ENCODE measurements at places on chromosomes 4 and X.

GRCh38 chr4:13413729-13414437 is 70.3 kb downstream of the RAB28 start:
- no peak for DNase-seq

- DNase-seq, result no peak
Measured at GRCh38 chr4:87677731-87678130, 27.7 kb downstream of the DMP1 start.

GRCh38 chr4:186137196-186137794 is 32.8 kb downstream of the FAM149A start:
- DNase-seq, result peak; percentile 39

DNA sequence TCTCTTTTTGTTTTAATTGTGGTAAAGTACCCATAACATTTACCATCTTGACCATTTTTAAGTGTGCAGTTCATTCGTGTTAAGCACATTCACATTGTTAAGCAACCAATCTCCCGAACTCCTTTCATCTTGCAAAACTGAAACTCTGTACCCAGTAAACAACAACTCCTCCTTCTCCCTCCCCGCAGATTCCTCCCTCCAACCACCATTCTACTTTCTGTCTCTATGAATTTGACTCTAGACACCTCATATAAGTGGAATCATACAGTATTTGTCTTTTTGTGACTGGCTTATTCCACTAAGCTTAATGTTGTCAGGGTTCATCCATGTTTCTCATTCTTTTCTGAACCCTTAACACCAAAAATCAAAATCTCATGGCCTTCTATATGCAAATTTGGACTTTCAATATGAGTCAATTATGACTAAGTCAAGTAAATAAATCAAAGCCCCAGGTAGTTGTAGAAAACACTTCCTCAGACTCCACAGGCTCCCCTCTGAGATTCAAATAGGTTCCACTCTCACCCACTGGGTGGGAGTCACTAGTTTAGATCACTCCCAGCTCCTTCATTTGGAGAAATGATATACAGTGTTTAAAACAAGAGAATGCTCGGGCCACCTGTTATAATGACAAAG is 9.8 kb upstream of the RTL5 start:
- DNase-seq, result no peak

DNA sequence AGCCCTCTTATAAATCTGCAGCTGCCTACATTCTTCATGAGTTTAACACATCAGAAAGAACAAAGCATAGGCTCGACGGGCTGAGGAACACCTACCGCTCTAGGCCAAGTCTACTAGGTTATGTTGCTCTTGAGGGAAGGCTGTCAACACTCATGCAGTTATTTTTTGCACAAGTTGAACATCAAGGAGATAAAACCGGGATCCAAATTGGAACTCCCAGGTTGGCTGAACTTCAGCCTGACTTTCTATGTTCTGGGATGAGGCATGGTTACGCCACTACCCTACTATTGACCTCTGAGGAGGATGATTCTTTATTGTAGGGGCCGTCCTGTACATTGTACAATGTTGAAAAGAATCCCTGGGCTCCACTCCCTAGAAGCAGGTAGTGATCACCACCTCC is 37.3 kb upstream of the ARSH start:
- no peak for DNase-seq

DNA sequence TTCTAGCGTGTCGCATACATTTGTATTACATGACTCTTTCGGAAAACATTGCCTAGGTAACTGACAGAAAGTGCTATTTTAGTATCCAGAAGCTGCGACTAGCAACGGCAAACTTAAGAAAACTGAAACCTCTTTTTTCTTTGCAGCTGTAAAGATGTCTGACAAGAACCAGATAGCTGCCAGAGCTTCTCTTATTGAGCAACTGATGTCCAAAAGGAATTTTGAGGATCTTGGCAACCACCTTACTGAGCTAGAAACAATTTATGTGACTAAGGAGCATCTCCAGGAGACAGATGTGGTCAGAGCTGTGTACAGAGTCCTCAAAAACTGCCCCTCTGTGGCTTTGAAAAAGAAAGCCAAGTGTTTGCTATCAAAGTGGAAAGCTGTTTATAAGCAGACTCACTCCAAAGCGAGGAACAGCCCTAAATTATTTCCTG is 9.4 kb downstream of the TCEANC start:
- peak; percentile 35 for DNase-seq

Measured in NAMALWA (cell line).